ENCODE measurements at places on chromosomes 12 and 14. TPM values are rescaled to one million over a fixed set of nuclear protein-coding genes. Genes with fewer than 3 reads are reported as not detected.

- no peak for DNase-seq
Observed at GRCh38 chr14:106508216-106508615, 981.8 kb downstream of the TMEM121 start.

DNA sequence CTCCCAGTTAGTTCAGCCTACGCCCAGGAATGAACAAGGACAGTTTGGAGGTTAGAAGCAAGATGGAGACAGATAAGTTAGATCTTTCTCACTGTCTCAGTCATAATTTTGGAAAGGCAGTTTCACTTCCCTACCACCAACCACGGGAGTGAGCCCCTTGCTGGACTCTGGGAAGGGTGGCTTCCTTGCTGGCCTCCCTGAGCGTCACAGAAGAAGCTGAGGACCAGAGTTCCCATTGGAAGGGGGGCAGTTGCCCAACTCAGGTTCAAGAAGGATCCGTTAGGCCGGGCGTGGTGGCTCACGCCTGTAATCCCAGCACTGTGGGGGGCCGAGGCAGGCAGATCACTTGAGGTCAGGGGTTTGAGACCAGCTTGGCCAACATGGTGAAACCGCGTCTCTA, 106.2 kb upstream of the MAX start:
- no peak for DNase-seq

GRCh38 chr12:122489038-122489437, 11.7 kb downstream of the ZCCHC8 start:
- DNase-seq, result no peak

GRCh38 chr12:23099604-23100003, 474.6 kb downstream of the ETNK1 start:
- no peak for DNase-seq

DNA sequence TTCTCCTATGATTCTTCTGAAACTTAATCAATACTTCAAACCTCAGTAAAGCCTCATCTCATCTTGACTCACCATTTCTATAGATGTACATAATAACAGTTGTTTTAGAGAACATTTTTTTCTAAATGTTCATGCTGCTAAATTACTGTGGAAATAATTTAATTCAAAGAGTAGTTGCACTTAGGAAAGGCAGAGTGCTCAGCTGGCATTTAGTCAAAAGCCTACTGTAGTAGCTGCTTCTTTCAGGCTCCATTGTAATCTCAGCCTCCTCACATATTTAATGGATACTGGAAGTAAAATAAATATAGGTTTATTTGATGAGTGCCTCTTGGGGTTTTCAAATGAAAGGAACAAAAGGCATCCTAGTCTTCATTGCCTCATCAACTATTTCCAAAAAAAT, 325.0 kb downstream of the CCER1 start:
- no peak for DNase-seq

The IAPP gene
- total RNA-seq, result not detected
